ENCODE measurements at places on chromosomes 11 and 22.

GRCh38 chr11:18563090-18563730 lies 25.3 kb downstream of the UEVLD start:
- no peak for DNase-seq

- no peak for DNase-seq
These were observed 20.4 kb upstream of the IGSF9B start for GRCh38 chr11:133977067-133977677.

DNA sequence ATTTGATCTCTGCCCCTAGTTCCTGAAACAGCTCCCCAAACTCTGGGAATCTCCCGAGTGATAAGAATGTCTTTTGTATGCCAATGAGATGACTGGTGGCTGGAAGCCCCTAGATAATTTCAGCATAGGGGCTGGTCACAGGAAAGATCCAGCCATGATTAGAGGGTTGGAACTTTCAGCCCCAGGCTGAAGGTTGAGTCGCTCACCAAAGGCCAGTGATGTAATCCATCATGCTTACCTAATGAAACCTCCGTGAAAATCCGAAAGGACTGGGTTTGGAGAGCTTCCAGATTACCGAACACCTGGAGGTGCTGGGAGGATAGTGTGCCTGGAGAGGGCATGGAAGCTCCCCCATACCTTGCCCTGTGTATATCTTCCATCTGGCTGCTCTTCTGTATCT lies 26.0 kb downstream of the LRRC32 start:
- DNase-seq, result no peak

- DNase-seq, result no peak
These were observed 72.7 kb downstream of the IGLL5 start for GRCh38 chr22:22960307-22960706.

GRCh38 chr11:75812542-75813040 lies 2.4 kb upstream of the UVRAG start:
- no peak for DNase-seq
